ENCODE measurements at places on chromosomes 6 and 20.

DNA sequence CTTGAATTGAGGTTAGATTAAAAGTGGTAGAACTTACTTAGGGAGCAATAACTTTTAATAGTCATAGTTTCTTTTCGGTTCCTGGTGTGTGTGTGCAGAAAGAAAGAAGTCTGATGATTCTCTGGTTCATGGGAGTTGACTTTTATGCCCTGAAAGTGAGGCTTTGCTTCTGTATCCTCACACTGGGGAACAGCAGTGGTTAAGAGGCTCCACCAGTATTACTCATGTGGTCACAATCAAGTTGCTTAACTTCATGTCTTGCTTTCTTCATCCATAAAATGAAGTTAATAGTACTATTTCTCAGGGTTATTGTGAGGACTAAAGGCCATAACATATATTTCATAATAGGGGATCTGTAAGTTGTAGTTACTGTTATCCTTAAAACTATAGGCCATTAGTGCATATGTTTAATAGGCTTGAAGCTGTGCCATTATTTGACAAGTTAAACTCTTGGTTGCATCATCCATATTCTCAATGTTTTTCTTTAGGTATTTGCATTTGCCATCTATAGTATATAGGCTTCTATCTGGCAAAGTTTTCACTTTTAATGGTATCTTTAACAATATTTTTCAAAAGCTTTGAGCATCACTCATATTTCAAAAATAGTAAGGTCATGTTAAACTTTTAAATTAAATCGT is 262.4 kb downstream of the PLCB1 start:
- peak; percentile 23 for DNase-seq
- no peaks in the 10 kb centered on the region for H3K36me3 ChIP-seq
- no peaks in the 10 kb centered on the region for H3K27me3 ChIP-seq
- H3K4me1 ChIP-seq: peaks cover 7% of the 10 kb centered on the region
- no peak overlapping the region for H3K4me3 ChIP-seq

DNA sequence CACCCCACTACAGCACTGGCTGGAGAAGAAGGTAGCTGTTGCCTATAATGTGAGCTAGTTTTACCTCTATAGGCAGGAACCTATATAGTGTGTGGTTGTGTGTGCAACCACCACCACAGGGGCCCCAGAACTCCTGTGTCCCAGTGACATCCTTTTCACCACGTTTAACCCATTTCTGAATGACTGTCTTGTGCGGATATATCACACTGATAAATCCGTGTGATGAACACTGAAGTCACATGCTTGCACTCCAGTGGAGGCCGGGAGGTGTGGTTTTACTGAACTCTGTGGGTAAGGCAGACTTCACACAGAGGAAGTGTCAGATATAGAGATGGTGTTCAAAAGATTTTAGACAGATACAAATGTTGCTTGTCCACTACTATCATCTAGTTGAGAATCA is 32.5 kb downstream of the SDHAF4 start:
- no peak overlapping the region for H3K4me3 ChIP-seq
- DNase-seq: peak; percentile 51
- H3K4me1 ChIP-seq: peaks cover 4% of the 10 kb centered on the region

DNA sequence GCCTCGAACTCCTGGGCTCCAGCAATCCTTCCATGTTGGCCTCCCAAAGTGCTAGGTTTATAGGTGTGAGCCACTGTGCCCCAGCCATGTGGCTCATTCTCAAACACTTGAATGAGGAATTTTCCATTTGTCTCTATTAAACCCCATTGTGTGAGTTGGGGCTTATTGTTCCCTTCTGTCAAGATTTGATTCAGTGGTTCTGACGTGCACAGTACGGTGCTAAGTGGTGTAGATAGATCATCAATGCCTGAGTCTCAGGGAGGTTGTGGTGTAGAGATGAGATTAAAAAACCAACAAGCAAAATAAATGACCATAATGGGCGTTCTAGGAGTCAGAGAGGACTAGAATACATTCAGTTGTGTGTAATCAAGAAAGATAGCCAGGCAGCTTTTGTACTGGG is 335.6 kb downstream of the PRL start:
- no peaks in the 10 kb centered on the region for H3K27me3 ChIP-seq
- no peak for DNase-seq
- H3K4me1 ChIP-seq: peaks cover 6% of the 10 kb centered on the region
- H3K4me3 ChIP-seq: no peak overlapping the region
- H3K36me3 ChIP-seq: no peaks in the 10 kb centered on the region

DNA sequence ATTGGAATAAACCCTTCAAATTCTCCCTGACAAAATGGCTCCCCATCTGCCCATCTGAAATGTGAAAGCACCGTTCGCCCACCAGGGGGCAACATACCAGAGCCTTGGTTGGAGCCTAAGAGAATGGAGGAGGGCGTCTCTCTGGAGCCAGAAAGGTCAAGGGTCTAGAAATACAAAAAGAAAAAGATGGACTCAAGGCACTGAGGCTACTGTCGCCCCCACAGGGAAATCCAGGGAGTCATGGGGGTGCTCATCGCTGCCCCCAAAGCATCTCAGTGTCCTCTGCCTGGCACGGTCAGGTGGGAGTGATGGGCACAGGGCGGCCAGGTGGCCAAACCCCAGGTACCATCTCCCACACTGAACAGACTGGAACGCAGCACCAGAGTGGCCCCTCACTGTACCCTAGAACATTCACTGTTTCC is 136.3 kb downstream of the ZMYND8 start:
- H3K27ac ChIP-seq: no peak overlapping the region
- DNase-seq: peak; percentile 69
- H3K4me3 ChIP-seq: no peak overlapping the region
- peaks cover 45% of the 10 kb centered on the region for H3K36me3 ChIP-seq
- no peaks in the 10 kb centered on the region for H3K27me3 ChIP-seq

DNA sequence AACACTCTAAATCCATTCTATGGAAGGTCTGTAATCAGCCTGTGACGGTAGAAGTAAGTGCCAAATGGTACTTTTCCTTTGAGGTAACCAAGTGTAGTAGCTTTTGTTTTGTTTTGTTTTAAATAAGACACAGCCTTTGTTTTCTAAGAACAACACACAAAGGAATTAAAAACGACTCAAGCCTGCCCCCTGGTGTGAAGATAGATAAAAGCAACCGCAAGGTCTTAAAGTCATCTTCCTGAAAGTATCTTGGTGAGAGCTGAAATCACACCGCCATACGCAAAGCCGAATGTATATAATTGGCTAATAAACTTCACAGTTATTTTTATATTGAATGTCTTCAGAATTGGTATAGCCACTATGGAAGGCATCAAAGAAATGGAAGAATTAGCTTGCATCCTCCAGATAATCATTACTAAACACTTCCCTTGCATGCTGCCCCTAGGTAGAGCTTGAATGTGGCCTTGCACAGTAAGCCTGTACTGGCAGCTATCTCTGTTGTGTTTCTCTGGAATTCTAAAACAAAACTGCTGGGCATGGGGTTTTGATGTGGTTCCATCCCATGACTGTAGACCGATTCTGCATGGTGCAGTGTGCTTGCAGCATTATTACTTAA is 95.6 kb downstream of the LAMP5 start:
- no peak overlapping the region for H3K27ac ChIP-seq
- DNase-seq: peak; percentile 72
- no peaks in the 10 kb centered on the region for H3K27me3 ChIP-seq
- H3K4me3 ChIP-seq: no peak overlapping the region
- no peaks in the 10 kb centered on the region for H3K36me3 ChIP-seq

GRCh38 chr20:58099291-58099935 is 129.0 kb downstream of the ANKRD60 start:
- H3K27ac ChIP-seq: no peak overlapping the region
- DNase-seq: no peak
- H3K27me3 ChIP-seq: peaks cover 12% of the 10 kb centered on the region
- H3K4me1 ChIP-seq: peaks cover 1% of the 10 kb centered on the region
- no peak overlapping the region for H3K4me3 ChIP-seq
- H3K36me3 ChIP-seq: no peaks in the 10 kb centered on the region

DNA sequence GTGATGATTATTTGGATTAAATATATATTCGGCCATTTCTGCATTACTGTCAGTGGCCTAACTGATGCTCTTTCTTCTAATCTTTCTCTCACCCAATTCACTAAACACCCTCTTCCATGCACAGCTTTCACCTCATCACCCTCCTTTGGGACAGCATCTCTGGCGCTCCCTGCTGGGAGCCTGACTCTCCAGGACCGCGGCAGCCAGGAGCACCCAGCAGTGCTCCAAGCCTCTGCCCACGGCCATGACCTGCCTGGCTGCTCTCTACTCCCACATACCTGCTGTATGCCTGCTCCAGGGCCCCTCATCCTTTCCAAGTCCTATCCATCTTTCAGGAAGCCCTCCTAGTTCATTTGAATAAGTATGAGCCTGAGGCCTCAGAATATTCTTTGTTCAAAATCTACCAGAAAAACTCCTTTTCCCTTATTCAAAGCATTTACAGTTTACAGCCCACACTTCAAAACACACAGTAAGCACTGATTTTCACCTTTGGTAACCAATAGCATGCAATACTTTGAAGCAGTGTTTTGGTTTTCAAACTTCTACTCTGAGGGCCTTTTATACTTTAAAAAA is 15.2 kb downstream of the CTCFL start:
- H3K4me3 ChIP-seq: no peak overlapping the region
- H3K27ac ChIP-seq: no peak overlapping the region
- H3K36me3 ChIP-seq: no peaks in the 10 kb centered on the region
- no peaks in the 10 kb centered on the region for H3K4me1 ChIP-seq
- H3K27me3 ChIP-seq: peaks cover 19% of the 10 kb centered on the region

DNA sequence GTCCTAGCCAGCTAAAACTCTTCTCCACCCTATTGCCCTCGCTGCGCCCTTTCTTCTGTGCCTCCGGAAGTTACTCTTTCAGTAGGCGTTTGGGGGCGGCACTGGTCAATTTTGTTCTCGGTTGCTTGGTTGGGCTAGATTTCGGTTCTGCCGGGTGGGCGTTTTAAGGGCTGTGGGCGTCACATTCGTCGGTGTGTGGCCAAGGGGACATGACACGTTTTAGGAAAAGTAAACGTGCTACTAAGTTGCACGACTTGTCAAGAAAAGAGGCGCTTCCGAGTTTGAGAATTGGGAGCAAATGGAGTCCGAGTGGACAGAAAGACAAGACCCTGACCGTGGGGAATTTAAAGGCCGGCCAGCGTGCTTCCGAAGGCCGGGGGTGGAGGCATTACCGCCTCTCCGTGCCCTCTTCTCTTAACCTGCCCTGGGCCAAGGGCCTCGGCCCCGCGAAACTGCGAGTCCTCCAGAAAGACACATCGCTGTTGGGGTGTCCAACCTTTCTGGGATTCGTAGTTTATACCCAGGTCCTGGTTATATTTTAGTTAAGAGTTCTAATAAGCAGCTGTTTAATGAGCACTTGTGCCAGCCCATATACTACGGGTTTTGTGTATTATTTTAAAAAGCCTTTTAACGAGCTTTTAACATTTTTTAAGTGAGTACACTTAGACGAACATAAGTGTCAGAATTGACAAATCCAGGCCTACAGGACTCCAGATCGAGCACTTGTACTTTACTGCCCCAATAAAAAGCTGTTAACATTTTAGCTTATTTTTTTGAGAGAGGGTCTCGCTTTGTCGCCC is 664 bp upstream of the BAG6 start:
- peak; percentile 96 for DNase-seq
- H3K27me3 ChIP-seq: no peaks in the 10 kb centered on the region
- H3K4me3 ChIP-seq: peak overlapping the region; percentile 93
- H3K4me1 ChIP-seq: peaks cover 55% of the 10 kb centered on the region
- H3K27ac ChIP-seq: peak overlapping the region; percentile 100

DNA sequence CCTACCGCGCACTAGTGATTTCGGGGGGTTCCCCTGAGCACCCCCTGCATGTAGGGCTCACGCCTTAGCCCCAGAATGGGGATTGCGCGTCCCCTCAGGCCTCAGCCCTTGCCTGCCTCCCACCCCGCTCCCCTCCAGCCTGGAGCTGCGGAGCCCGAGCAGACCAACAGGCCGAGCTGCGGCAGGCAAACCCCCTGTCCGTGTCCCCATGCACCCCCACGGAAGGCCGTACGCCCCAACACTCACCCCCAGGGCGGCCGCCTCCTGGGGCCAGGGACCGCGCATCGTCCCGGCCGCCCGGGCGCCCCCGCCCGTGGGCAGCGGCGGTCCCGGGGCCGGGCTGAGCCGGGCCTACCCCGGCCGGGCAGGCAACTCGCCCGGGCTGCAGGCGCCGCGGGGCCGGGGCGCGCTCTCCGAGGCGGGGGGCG is 1.2 kb upstream of the KCNB1 start:
- H3K4me1 ChIP-seq: peaks cover 5% of the 10 kb centered on the region
- no peak for DNase-seq
- peaks cover 64% of the 10 kb centered on the region for H3K27me3 ChIP-seq
- H3K27ac ChIP-seq: no peak overlapping the region
- H3K36me3 ChIP-seq: no peaks in the 10 kb centered on the region

DNA sequence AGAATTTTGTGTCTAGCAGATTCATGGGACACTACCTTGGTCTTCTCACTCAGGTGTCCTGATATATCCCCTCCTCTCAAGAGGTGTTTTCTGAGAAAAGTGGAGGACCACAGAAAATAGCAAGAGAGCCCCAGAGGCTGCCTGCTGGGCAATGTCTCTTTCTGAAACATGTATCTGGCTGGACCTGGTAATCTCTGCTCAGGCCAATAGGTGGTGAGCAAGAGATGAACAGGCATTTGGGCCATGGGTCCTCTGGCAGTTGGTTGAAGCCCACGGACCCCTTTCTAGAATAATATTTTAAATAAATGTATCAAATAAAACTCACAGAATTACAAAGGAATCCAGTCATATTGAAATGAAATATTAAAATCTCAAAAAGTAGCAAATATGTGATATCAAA is 8.8 kb upstream of the THBD start:
- H3K27ac ChIP-seq: no peak overlapping the region
- no peaks in the 10 kb centered on the region for H3K4me1 ChIP-seq
- no peaks in the 10 kb centered on the region for H3K36me3 ChIP-seq
- H3K4me3 ChIP-seq: no peak overlapping the region
- peaks cover 5% of the 10 kb centered on the region for H3K27me3 ChIP-seq

GRCh38 chr6:45036103-45036502 is 292.0 kb upstream of the RUNX2 start:
- H3K4me3 ChIP-seq: no peak overlapping the region
- peaks cover 5% of the 10 kb centered on the region for H3K4me1 ChIP-seq
- H3K27me3 ChIP-seq: no peaks in the 10 kb centered on the region
- DNase-seq: no peak
- H3K36me3 ChIP-seq: no peaks in the 10 kb centered on the region
- H3K27ac ChIP-seq: no peak overlapping the region

GRCh38 chr20:4081421-4081820 is 66.1 kb upstream of the RNF24 start:
- H3K4me3 ChIP-seq: no peak overlapping the region
- peaks cover 7% of the 10 kb centered on the region for H3K36me3 ChIP-seq
- H3K4me1 ChIP-seq: peaks cover 45% of the 10 kb centered on the region
- DNase-seq: no peak
- no peaks in the 10 kb centered on the region for H3K27me3 ChIP-seq

GRCh38 chr6:69027861-69028260 is 392.8 kb downstream of the ADGRB3 start:
- no peak for DNase-seq
- H3K27ac ChIP-seq: no peak overlapping the region
- no peaks in the 10 kb centered on the region for H3K36me3 ChIP-seq
- H3K27me3 ChIP-seq: no peaks in the 10 kb centered on the region
- no peak overlapping the region for H3K4me3 ChIP-seq

GRCh38 chr20:61417221-61417941 is 165.3 kb downstream of the CDH4 start:
- no peak for DNase-seq
- no peaks in the 10 kb centered on the region for H3K36me3 ChIP-seq
- no peak overlapping the region for H3K27ac ChIP-seq
- H3K4me3 ChIP-seq: no peak overlapping the region
- H3K27me3 ChIP-seq: no peaks in the 10 kb centered on the region
- no peaks in the 10 kb centered on the region for H3K4me1 ChIP-seq

Data from activated CD8-positive, alpha-beta T cell treated with anti-CD3 and anti-CD28 coated beads for 36 hours (primary cell).